Left lobe of liver (tissue), 2 donors: ENCODE measurements at places on chromosomes 3 and 15.

GRCh38 chr3:148883163-148883562 is 18.1 kb downstream of the CPA3 start:
- DNase-seq = no peak

GRCh38 chr15:58065445-58066041 is at the start of gene ALDH1A2:
Gene ALDH1A2, minus strand, starts transcription at chr15:58065711. Its CDS starts 61 bp downstream, at chr15:58065650.
- no peak for DNase-seq

- DNase-seq = peak; percentile 86
Observed at GRCh38 chr15:52078876-52079700, 33.5 kb downstream of the BCL2L10 start.

GRCh38 chr3:37135561-37135960 is 38.8 kb downstream of the LRRFIP2 start:
- no peak for DNase-seq

DNA sequence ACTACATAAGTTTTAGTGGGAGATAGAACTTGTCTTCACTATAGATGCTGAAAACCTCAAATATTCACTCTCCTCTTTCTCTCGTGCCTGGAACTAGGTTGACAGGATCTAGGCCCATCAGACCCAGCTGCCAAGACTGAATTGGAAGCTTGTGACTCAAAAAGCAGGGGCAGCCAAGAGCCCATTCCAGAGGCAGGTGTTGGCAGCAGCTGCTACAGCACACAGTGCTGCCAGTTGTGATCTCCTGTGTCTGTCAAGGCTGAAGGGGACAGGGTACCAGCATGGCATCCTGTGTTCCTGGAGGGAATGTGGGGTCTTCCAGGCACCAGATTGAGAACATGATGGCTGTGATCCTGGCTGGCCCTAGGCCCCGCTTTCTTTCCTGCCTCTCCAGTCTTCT is 92.5 kb upstream of the MB21D2 start:
- no peak for DNase-seq

- DNase-seq = peak; percentile 56
Observed at GRCh38 chr3:72336821-72337479, 511.3 kb downstream of the SHQ1 start.

DNA sequence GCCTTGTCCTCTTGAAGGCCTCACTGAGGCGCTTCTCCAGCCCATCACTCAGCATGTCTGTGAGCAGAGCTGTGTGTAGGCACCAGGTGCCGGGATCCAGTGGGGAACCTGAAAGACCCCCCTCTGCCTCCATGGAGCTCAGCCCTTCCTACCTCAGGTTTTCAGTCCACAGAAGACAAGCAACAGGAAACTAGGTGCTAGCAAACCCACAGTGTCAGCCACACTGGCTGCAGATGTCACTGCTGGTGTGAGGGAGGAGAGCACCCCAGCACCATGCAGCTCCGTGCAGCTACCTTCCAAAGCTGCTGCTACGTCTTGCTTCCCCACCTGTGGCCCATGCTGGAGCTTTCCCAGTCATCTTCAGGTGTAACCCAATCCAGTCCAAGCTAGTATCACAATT is 17.9 kb downstream of the PSTPIP1 start:
- no peak for DNase-seq

GRCh38 chr15:77028451-77029165 is 33.7 kb downstream of the PSTPIP1 start:
- peak; percentile 29 for DNase-seq

DNA sequence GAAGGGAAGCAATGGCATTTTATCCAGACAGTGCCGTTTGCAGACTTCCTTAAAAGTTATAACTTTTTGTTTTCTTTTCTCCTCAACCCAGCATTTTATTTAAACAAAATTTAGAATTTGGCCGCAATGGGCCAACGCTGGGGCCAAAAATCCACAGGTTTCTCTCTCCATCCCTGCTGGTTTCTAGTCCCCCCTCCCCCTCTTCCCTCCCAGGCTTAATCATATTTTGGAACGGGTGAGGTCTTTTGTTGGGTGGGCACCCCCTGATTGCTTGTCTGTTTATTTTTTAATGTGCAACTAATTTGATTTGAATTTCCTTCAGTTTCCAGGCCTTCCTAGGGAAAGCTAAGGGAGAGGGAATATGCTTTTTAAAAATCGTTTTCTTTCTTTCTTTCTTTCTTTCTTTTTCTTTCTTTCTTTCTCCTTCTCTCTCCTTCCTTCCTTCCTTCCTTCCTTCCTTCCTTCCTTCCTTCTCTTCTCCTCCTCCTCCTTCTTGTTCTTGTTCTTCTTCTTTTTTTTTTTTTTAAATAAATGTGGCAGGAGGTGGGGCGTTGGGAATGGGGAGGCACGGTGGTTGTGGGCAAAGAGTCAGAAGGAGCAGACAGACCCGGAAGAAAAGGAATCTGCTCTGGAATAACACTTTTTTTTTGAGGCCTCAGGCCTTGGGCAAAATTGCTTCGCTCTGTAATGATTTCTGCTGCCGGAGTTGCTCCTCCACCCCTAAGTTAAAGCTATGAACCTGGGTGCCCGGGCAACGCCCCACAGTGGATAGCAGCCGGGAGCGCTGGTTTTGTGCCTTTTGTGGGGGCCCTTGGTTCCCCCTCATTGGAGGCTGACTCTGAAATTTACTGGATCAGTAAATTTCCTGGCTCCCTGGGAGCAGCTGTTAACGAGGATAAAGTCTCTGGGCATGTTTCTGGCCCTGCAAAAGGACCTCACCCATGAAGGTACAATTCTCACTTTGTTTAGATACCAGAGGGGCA is 1.9 kb downstream of the FNDC3B start:
- DNase-seq = no peak

- DNase-seq = no peak
Observed at GRCh38 chr3:156694536-156694935, 20.1 kb downstream of the TIPARP start.

DNA sequence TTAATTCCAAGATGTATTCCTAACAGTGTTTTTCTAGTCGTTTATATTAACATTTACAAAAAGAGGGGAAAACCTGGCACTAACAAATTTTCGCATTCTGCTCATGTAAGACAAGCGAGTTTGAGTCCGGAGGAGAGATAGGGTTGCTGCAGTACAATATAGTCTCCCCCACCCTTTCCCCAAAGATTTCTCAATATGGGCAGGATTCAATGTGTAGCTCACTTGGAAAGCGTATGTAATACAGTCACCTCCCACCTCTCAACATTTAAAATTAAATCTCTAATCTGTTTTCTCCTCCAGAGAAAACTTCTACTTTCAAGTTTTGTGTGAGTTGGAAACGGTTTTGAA is 57.9 kb downstream of the CMSS1 start:
- no peak for DNase-seq
